HT1080 (cell line): ENCODE measurements at places on chromosomes 16 and 17. TPM values are rescaled to one million over a fixed set of nuclear protein-coding genes. Genes with fewer than 3 reads are reported as not detected.

GRCh38 chr16:87198328-87198832, 118.8 kb downstream of the C16orf95 start:
- DNase-seq: no peak

DNA sequence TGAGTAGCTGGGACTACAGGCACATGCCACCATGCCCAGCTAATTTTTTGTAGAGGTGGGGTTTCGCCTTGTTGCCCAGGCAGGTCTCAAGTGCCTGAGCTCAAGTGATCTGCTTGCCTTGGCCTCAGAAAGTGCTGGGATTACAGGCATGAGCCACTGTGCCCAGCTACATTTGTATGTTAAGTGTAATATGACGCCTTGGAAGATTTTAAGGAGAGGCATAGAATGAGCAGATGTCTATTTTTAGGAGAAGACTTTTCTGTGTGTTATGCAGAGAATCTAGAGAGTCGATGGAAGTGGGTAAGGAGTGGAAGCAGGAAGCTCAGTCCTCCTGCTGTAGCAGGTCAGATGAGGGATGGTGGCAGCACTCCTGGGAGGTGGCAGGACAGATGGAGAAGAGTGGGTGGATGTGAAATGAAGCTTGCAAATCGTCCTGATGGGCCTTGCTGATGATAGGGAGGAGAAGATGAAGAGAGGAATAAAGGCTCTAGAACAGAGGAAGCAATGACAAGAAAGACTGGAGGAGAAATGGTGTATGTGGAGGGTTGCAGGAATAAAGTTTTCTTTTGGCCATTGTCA, 125.3 kb downstream of the SHISA6 start:
- no peak for DNase-seq

DNA sequence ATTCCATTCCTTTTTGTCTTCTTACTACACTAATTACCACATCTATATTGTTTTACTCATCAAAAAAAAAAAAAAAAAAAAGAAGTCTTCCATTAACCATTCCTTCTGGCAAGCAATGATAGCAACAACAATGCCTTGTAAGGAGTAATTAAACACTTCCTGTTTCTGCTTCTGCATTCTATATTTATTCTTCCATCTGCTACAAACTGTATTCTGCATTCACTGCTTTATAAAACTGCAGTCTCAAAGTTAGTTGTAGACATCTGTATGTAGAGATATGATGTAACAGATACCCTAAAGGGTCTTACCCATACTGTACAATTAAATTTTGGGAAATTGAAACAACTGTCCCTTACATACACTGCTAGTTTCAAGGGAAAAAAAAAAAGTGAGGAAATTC, 28.7 kb upstream of the ABCA6 start:
- no peak for DNase-seq

DNA sequence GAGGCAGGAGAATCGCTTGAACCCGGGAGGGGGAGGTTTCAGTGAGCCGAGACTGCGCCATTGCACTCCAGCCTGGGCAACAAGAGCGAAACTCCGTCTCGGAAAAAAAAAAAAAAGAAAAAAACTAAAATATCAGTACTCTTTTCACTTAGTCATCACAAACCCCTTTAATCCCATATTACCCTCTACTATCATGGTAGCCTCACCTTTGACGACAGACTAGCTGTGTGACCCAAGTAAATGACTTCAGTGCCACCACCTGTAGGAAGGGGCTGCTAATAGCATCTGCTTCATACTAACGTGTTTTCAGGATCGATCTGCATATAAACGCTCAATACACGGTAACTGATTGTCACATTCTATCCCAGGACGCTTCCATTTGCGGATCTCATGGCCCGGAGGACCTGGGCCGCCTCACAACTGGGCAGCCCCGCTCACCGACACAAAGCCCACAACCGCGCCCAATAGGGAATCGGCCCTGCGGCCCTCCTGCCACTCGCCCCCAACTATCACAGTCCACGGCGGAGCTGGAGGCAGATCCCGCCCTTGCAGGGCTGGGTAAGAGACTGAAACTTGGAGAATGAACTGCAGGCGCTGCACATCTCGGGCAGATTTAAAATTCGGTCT, 1.1 kb upstream of the ZNF263 start:
- DNase-seq: no peak

Gene SLFN12L
- not detected in 2 replicates for total RNA-seq
